ENCODE measurements at places on chromosomes 13 and 19.

- DNase-seq, result no peak
Measured at GRCh38 chr13:80547341-80547740, 206.4 kb upstream of the SPRY2 start.

DNA sequence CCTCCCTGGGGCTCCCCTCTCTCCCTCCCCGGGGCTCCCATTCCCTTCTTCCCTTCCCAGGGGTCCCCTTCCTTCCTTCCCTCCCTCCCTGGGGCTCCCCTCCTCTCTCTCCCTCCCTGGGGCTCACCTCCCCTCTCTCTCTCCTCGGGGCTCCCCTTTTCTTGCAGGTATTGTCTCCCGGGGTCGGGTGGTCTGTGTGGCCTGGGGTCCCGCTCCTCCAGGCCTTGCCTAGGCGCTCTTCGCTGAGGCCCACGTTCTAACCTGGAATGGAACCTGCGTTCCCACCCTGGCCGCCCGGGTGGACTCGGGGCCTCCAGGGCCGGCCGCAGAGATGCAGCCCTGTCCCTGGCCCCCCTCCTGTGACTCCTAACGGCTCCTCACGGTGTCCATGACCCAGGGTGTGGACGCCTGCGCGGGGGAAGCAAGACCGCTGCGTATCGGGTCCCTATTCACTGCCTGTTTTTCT is 940 bp upstream of the DCUN1D2 start:
- peak; percentile 14 for DNase-seq

DNA sequence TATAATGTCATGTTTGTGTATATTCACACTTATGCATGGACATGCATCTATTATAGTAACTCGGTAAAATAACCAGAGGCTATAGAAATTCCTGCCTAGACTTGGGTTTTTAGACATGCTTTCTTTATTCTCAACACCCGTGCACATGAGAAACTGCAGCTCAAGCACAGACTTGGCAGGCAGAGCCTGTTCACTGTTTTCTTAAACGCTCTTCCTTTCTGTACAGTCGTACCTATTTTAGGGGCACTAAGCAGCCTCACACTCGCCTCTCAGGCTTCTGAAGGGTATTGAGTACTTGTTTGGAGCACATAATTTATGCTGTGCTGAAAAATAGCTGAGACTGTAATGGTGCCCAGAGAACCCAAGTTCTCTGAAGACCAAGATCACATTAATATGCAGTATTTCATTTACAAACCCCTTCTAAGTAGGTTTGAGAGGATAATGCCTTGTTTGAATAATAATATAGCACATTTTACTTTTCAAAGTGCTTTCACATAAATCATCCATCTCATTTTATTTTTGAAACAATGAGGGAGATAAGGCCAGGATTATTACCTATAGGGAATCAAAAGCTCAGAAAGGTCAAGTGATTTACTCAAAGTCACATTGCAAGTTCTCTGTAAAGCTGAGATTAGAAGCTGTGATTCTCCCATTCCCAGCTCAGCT is 429.9 kb downstream of the SPRY2 start:
- DNase-seq, result no peak

DNA sequence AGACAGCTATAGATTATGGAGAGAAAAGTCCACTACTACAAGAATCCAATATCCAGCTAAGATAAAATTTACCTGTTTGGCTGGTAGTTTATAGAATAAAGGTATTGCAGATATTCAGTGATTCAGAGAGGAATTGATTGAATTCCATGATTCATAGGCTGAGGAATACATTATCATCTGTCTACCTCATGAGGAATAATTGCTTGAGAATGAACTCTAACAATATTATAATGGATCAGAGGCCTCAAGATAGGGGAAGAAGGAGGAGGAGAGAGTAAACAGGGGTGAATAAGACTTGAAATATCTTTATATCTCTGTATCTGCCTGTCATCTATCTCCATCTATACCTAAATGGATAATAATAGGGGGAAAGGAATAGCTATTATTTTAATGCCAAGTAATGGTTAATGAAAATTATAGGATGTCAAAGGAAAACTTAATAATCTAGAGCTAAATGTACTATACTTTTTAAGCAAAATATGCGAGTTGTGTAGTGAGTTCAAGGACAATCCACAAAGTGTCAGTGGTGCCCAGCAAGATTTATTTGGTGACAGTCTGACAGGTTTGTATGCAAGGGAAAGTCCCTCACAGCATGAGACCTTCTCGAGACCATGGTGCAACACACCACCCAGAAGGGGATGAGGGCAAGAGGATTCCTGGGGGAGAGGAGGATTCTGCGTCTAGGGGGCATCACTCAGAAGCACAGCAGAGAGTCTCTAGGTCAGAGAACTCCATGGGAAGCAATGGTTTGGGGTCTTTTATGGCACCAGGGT is 224.5 kb downstream of the GPC5 start:
- no peak for DNase-seq

GRCh38 chr19:12757544-12758274 is 6.1 kb downstream of the BEST2 start:
- DNase-seq, result peak; percentile 61

- no peak for DNase-seq
Measured at GRCh38 chr13:41427666-41428065, 29.7 kb upstream of the RGCC start.

DNA sequence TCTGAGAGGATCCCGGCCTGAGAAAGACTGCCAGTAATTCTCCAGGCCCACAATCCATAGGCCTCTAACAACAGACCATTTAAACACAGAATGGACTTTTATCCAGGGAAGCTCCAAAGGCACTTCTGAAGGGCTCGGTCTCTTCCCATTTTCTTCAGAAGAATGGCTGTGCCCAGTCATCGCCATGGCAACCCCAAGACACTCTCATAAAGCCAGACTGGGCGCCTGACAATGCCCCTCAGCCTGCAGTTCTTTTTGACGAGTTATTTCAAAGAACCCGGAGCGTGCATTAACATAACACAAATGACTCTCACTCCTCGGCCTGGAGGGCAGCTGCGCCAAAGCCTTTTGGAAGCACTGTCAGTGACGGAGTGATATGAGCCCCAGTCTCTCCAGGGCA is 61.0 kb downstream of the RASA3 start:
- DNase-seq, result no peak

DNA sequence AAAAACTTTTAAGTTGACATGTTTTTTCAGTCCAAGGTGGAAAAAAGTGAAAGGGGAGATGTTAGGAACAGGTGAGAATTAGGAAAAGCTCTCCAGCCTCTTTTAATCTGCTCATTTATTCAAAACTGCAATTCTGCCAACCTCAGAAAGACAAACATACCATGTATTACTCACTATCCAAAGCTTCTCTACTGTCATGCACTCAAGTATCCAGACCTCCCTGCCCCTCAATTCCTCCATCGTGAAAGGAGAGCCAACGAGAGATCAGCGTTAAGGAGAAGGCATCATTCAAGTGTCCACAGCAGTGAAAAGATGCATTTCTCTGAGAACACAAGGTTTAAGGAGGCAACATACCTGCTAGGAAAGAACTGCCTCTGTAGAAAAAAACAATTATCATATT is 24.5 kb downstream of the DIAPH3 start:
- DNase-seq, result peak; percentile 43

DNA sequence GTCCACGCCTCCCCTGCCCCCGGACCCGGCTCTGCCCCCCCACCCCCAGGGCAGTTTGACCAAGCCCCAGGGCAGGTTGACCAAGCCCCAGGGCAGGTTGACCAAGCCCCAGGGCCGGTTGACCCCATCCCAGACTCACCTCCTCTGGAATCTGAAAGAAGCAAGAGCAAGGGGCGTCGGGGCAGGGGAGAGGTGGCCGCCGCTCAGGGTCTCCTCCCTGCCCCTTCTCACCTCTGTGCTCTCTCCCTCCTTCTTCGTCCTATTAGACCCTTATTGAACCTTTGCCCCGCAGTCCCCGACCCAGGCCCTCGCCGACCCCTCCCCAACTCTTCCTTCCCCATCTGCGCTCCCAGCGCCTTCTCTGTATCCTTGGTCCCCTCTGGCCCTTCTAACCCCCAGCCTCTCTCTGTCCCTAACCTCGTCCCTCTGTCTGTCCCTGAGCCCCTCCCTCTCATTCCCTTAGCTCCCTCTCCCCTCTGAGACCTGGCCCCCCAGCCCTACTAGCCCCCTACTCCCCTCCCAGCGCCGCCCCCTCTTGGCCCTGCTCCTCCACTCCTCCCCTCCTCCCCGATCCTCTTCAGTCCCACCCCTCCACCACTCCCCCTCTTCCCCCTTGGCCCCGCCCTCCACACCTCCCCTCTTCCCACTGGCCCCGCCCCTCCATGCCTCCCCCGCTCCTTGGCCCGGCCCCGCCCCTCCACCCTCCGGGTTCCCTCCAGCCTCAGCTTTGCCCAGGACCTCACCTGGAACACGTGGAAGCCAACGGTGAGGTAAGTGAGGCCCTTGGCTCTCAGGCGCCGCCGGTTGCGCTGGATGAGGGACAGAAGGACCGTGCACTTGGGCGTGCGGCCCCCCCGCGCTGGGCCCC is 7.6 kb downstream of the CAPN12 start:
- no peak for DNase-seq

DNA sequence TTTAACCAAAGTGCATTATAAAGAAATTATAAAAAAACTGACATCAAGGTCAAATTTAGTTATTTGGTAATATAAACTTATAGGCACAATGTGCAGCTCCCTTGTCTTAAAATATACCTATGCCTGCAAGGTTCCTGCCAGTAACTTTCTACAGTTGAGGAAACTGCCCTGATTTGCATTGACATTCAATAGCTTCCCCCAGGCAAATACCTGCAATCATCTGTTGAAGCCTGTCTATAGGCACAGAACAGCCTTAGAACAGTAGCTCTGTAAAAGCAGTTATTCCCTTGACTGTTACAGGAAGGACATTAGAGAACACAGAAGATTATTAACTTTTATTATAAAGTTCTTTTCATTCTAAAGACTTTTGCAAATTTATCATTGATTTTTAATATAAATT is 1239.5 kb downstream of the PCDH9 start:
- DNase-seq, result no peak
